Effector memory CD8-positive, alpha-beta T cell (primary cell): ENCODE measurements at places on chromosomes 12 and 14.

DNA sequence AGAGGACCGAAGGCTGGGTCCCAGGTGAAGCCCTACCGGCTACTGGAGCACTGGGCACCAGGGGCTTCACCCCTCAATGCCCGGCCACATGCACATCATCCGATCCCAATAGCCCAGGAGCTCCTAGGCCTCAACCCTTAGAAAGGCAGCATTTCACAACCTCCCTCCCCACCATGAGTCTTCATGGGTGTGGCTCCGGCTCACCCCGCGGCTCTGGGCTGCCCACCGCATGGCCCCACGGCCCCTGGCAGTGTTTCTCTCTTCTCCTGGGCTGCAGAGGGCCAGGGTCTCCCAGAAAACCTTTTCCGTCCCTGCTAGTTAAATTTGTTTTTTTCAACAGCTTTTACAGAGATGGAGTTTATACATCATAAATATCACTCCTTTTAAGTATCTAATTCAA is 28.6 kb upstream of the DLK1 start:
- no peak for DNase-seq

GRCh38 chr14:91300283-91300895 is 55.9 kb upstream of the GPR68 start:
- DNase-seq: no peak

DNA sequence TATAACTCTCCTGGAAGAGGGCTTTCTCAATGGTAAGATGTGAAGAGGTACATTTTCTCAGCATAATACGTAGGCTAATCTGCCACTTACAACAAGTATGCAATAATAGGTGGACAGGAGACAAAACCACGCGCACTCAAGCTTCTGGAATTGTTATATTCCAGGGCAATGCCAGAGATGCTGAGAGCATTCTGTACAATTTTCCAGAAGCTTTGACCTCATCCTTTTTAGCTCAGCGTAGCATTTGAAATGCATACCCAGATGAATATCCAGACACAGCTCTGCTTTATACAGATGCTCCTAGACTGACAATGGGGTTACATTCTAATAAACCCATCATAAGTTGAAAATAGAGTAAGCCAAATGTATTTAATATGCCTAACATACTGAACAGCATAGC is 1492.4 kb upstream of the FLRT2 start:
- DNase-seq: no peak

DNA sequence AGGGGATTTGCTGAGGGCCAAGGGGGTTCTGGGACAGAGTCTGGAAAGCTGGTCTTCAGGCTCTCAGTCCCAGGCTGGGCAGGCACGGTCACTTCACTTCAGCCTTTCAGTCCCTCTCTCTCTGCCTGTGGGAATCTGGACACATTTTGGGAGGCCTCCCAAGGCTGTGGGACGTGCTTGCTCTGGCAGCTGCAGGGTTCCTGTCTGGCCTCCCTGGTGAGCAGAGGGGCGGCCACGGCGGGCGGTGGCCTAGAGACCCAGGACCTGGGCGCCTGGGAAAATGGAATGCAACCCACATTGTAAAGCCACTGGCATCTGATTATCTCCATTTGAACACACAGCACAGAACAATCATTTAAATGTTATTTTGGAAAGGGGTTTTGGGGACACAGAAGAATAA is 10.1 kb upstream of the ALDH2 start:
- no peak for DNase-seq

- DNase-seq: no peak
Observed at GRCh38 chr14:95507701-95508103, 8.7 kb downstream of the SYNE3 start.

DNA sequence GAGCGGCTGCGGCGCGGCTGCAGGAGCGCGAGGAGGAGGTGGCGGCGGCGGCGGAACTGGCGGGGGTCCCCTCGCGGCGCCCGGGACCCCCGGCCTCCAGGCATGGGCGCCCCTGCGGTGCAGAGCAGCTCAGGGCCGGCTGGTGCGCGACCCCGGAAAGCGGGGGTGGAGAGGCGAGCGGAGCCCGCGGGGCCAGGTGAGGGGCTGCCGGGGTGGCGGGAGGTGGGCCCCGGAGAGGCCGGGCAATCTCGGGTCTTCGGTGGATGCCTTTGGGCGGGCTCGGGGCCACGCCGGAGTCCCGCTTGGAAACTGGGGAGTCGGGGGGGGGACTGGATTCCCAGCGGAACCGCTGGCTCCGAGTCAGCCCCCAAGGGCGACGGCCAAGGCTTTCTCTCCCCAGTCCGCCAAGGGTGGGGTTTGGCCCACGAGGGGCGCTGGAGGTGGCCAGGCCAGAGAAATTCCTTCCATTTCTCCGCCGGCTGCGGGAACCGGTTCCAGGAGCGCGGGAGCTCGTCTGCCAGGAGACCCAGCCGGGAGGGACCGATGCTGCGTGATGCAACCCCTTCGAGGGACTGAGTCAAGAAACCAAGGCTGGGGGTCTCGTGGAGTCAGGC is 13.9 kb upstream of the NR4A1 start:
- DNase-seq: no peak

DNA sequence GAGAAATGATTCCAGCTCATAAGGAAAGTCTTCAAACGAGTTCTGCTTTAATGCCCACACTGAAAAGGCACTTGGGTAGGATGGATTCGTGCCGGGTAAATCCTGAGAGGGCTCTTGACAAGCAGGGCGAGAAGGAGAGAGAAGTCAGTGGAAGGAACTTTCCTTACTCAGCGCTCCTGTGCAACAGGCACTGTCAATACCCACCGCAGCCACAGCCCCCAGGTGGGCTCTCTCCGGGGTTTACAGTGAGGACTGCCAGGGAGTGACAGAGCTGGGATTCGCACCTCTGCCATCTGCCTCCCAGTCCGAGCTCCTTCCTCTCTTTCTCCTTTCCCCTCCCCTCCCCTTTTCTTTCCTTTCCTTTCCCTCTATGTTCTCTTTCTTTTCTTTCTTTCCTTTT is 118.7 kb downstream of the BEGAIN start:
- DNase-seq: no peak

GRCh38 chr12:109191621-109192250 is 75.3 kb downstream of the ACACB start:
- DNase-seq: no peak

GRCh38 chr14:44620121-44621019 is 113.3 kb upstream of the FSCB start:
- DNase-seq: no peak

DNA sequence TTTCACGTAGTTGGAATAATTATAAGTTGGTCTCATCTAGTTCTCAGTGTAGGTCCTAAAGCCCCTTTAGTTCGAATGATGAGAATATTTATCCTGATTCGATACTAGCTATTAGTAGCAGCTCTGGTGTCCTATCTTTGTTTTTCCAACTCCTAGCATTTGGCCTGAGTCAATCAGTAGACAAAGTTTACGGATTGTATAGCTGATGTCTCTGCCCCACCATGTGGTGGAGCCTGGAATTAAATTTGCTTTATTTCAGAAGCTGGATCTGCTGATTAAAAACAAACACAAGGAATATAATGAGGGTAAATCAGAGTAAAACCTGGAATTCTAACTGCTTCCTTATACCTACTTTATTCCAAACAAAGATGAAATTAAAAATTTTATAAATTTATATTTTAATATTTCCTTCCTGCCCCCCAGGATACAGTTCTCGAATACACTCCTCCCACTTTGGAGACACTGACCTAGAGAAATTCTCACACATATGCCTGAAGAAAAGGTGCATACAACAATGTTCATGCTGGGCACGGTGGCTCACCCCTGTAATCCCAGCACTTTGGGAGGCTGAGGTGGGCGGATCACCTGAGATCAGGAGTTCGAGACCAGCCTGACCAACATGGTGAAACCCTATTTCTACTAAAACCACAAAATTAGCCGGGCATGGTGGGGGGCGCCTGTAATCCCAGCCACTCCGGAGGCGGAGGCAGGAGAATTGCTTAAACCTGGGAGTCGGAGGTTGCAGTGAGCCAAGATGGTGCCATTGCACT is 7.6 kb upstream of the BRMS1L start:
- peak; percentile 13 for DNase-seq

DNA sequence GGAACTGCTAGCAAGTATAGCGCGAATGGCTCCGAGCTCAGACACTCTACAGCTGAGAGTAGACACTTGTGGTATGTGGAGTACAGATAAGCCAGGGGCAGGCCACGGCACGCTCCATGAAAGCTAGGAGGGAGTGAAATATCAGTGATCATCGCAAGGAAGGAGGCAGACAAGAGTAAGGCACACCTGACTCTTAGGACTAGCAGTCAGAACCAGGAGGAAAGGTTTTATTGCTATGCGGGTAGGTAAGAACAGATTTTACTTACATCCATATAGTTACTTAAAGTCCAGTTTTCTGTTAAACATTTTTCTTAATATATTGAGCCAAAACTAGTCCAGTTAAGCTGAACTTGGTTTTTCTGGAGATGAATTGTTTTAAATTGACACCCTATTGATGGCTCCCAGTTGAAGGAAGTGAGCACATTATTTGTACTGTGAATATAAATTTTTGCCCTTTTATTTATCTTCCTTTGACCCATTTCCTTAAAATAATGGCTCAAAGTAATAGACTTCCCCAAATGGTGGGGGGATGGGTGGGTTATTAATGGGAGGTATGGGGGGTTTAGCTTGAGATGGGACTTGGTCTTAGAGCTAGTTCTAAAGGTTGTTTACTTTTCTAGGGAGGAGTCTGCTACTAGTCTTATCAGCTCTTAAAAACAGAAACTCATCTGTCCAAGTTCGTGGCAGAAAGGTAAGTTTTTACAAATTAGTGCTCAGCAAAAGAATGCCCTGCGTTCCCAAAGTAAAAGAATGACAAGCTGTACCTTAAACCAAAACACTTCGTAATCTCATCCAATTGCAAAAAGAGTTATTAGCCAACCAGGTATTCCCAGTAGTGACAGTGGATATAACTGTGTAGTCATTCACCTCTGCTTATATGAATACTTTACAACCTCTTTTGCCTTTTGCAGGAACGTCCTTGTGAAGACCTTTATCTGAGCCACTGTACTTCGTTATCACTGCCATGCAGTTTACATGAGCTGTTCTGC is 5.8 kb downstream of the HNRNPA1 start:
- no peak for DNase-seq

- no peak for DNase-seq
Observed at GRCh38 chr14:92959189-92959531, 36.2 kb downstream of the CHGA start.

GRCh38 chr14:51701951-51702350 is 50.2 kb downstream of the FRMD6 start:
- no peak for DNase-seq

DNA sequence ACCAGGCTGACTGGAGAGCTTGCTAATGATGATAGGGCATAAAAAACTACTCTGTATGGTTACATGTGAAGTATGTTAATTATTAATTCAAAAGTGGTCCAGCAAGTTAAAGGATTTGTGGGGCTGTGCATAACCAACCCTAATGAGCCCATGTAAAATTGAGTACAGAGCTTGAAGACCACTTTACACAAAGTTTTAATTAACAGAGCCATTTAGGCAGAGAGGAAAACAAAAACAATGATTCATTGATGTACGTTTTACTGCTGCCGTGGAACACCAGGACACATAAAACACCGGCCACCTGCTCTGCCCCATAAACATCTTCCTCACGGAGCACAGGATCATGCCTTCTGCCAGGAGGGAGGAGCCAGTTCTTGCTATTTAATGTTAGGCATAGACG is 83.5 kb downstream of the RIMBP2 start:
- DNase-seq: no peak

DNA sequence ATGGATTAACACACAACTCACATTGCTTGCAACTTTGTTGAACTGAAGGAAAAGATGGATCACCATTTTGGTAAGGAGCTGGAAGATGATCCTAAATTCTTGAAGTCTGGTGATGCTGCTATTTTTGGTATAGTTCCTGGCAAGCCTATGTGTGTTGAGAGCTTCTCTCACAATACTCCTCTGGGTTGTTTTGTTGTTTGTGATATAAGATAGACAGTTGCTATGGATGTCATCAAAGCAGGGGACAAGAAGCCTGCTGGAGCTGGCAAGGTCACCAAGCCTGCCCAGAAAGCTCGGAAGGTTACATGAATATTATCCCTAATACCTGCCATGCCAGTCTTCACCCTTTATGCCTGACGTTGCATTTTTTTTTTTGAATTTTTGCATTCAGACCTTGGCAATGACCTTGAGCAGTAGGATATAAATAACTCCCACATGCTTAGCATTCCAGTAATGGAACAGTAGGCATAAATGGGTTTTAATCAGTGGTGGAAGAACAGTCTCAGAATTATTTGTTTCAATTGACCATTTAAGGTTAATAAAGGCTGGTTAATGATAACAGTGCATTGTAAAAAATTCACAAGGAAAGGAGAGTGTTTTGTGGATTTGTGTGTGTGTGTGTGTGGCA is 129.0 kb upstream of the SEL1L start:
- DNase-seq: no peak

DNA sequence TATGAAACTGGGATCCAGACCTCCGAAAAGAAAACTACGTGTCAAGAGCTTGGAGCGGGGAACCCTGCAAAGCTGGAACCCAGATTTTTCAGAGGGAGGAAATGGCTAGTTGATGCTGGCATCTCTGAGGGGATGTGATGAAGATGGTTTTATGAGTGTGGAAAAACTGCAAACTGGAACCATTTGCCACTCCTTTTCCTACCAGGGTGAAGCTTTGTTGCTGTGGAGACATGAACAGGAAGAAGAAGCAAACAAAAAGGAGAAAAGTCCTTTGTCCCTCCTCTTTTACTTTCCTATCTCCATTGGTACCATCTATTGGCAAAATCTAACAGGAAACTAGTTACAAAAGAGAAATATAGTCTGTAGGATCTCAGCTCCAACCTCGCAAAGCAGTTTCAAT is 39.2 kb downstream of the CDK17 start:
- DNase-seq: no peak

DNA sequence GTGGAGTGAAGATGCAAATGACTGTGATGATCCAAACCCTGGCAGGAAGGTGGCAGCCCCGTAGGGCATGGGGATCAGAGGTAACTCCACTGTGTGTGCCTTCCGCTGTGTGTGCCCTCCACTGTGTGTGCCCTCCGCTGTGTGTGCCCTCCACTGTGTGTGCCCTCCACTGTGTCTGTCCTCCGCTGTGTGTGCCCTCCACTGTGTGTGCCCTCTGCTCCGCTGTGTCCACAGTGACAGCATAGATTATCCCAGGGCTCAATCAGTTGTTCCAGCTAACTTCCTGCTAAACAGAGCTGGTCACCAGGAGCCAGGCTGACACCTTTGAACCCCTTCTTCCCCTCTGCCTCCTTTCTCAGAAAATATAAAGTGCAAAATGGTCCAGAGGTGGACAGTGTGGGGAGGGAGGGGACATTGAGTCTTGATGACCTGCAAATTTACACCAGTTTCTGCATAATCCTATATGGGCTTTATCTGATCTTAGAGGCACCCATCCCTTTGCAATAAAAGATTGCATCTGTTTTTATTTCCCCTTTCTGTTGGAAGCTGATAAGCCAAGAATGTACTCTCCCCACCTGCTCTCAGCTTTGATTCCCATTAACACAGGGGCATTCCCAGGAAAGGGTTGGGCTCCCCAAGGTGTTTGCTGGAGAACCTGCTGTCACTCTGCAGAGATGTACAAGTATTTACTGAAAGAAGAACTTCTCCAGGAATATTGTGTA is 21.6 kb upstream of the HNF1A start:
- no peak for DNase-seq

DNA sequence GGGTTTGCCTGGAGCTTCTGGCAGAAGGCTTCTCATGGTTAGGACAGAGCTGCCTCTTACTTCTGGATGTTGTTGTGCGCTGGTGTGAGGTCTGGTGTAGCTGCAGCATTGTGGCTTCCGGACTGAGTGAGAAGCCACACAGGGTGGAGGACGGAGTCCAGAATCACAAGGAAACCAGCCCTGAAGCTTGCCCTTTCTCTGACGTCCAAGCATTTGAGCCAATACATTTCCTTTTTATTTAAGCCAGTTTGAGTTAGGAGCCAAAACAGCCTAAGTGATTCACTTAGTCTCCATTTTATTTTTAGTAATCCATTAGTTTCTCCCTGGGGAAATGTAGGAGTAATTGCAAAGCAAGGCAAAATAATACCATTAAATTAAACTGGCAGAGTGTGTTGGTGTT is 402.4 kb upstream of the RGS6 start:
- DNase-seq: no peak
